ENCODE measurements at places on chromosomes 3 and 15.
A peak's percentile ranks its signal among the peaks of the same experiment; 100 is the strongest.

DNA sequence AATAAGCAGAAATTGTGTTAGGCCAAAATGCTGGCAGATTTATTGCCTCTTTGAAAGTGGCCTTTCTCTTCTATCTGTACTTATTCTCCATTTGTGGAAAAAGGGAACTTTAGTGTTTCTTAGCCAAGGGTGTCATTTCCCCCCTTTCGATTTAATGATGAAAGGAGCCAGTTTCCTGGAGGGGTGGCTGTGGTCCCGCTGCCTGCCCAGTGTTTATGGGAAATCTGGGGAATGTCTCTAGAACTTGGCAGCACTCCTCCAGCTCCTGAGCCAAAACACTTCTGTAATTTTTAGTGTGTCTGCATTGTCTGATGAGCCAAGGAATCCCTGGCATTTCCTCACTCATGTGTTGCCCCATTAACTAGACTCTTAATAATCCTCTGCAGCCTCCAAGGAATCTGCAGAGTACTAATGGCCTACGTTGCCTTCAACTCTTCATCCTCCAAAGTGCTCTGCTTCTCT lies 448.8 kb downstream of the GRM7 start:
- DNase-seq: no peak

DNA sequence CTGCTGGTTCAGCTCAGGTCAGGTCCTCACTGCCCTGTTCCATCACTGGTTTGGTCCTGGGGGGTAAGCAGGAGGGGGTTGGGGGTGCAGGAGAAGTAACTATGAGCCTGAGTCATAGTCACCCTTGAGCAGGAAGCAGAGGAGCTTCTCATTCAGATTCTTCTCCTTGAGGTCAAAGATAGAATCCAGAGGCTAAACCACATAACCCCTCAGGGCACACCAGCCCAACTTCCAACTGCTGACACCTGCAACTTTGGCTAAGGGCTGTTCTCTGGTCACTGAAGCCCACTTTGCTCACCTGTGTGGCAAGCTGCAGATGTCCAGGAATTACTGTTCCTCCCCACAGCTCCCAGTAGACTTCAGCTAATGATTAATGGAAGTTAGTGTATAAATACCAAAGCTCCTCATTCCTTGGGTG lies 48.8 kb upstream of the LRRFIP2 start:
- no peak for DNase-seq

GRCh38 chr3:123688241-123688747 lies 103.4 kb upstream of the HACD2 start:
- DNase-seq: no peak

DNA sequence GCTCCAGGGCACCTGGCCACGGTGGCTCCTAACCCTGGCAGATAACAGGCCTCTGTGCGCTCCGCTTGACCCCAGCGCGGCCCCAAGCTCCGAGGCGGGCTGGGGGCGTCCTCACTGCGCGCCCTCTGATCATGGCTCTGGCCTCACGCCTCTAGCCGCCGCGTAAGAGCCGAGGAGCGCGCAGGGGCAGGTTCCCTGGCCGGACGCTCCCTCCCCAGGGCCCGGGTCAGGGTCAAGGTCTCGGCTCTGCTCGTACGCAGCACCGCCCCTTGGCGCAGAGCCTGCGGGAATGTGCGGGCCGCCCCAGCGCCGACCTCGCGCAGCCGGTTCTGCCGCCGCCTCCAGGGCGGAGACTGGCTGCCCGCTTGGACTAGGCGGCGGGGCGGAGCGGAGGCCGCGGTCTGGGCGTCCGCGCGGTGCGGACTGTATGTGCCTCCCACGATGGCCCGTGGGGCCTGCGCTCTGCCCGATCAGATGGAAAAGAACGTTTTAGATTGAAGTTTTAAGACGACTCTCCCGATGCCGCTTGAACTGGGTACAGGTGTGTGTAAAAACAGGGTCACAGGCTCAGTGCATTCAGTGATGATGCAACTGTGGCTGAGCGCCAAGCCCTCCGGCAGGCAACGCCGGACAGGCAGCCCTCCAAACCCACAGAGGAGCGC lies 40.8 kb downstream of the CHST14 start:
- DNase-seq: no peak

- no peak for DNase-seq
Observed at GRCh38 chr15:41501191-41501917, 7.7 kb downstream of the ITPKA start.

GRCh38 chr3:29610781-29611180 lies 329.9 kb downstream of the RBMS3 start:
- no peak for DNase-seq

GRCh38 chr3:157837336-157837735 lies 268.9 kb downstream of the SHOX2 start:
- no peak for DNase-seq

GRCh38 chr3:37174532-37175126 lies at the start of gene LRRFIP2:
Gene LRRFIP2 (minus strand): TSS chr3:37174582. CDS start chr3:37148983, 25,599 bp downstream.
- no peak for DNase-seq

DNA sequence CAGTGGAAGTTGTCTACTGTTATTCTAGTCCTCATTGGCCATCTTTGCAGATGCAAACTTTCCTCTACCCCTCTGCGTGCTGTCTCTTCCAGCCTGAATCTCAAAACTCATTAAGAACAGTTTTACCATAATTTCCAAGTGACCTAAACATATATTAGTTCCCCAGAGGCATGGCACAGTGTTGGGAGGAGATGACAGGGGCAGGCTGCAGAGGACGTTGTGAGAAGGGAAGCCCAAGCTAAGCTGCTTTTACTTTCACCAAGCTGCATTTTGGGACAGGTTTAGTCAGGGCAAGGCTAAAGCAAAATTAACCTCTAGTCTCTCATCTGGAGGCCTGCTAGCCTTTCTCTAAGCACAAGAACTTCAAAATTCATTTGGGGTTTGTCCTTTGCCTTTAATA lies 318.6 kb upstream of the SATB1 start:
- DNase-seq: no peak

- no peak for DNase-seq
Observed at GRCh38 chr15:71374607-71375352, 259.5 kb downstream of the THSD4 start.

DNA sequence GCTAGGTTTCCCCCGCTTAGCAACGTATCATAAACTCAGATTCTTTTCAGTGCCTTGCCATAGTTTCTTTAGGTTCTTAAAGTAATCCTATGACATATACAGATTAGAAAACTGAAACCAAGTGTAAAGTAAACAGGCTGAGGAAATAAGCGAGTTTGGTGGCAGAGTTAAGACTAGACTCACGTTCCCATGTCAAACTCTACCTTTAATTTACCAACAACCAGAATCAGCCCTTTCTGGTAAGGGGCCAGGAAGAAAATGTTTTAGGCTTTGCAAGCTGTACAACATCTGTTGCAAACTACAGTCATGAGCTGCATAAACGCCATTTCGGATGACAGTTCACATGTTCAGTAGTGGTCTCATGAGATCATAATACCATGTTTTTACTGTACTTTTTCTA lies 128.0 kb upstream of the PRICKLE2 start:
- DNase-seq: no peak

DNA sequence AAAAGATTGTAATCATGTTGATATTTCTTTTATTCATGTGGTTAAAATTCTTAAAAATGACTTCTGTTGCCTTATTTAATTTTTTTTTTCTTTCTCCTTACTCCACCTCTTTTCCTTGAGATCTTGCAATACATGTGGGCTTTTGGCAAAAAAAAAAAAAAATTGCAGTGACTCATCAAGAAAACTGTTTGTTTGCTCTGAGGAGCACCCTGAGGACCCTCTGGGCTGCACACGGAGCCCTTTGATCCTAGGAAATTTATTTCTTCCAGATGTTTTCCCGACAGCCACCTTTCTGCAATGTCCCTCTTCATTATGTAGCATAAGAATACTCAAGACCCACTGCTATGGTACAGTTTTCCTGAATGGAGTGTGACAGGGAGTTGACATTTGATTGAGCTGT lies 371.7 kb downstream of the ZBTB20 start:
- DNase-seq: no peak

GRCh38 chr3:189593581-189593980 lies 37.6 kb upstream of the TP63 start:
- DNase-seq: no peak

DNA sequence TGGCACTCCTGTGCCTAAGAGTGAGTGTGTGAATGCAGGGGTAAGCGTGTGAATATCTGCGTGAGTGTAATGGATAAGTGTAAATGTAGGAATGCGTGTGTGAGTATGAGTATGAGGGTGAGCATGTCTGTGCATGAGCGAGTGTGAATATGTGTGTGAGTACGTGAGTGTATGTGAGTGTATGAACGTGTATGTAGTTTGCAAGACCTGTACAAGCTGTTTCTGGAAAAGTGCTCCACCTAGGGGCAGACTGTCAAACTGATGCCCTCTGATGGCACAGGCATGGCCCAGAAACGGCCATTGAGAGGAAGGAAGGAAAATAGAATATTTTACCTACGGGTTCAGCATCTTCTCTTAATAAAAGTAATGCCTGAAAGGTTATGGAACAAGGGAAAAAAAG lies 24.4 kb upstream of the FRMD4B start:
- peak; percentile 26 for DNase-seq

DNA sequence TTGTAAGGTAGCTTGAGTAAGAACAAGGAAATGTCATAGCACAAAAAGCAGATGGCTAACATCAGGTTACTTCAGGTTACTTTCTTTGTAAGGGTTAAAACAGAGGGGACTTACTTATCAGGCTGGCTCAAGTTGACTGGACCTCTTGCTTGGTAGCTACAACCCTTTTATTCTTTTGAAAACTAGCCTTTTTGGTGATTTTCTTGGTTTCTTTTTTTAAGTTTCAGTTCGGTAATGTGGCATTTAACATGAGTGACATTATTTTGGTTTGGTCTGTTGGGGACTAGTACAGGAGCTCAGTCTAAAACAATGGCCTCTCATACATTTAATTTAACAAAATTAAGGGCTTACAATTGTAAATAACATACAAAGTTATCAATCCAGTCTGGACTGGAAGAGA lies 621.4 kb downstream of the OTOL1 start:
- DNase-seq: no peak

DNA sequence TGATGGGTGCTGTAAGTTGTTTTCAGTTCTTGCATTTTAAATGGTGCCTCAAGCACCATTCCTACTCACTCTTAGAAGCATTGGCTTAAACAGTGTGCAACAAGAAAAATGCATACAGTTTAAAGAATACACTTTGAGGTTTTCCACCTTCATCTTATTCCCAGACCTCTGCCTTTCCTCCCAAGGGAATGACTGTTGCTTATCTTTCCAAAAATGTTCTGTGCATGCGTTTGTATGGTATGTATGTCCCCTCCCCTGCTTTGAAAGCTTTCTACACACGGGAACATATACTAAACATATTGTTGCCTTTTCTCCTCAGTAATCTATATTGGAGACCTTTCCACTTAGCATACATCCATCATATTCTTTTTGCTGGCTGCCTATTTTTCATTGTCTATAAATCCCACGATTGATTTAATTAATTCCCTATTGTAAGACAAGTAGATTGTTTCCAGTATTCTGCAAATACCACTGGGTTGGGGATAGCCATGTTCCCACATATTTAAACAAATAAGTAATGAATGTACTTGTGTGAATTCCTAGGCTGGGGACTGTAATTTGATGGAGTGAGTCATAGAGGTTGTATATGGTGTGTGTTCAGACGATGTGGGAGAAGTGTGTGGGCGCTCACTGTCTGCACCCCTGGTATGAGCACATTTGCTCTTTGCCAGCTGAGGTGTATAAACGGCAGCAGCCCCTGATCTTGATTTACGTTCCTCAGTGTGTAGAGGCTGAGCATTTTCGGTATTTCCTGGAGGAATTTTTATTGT lies 5.8 kb downstream of the TRAK1 start:
- no peak for DNase-seq

DNA sequence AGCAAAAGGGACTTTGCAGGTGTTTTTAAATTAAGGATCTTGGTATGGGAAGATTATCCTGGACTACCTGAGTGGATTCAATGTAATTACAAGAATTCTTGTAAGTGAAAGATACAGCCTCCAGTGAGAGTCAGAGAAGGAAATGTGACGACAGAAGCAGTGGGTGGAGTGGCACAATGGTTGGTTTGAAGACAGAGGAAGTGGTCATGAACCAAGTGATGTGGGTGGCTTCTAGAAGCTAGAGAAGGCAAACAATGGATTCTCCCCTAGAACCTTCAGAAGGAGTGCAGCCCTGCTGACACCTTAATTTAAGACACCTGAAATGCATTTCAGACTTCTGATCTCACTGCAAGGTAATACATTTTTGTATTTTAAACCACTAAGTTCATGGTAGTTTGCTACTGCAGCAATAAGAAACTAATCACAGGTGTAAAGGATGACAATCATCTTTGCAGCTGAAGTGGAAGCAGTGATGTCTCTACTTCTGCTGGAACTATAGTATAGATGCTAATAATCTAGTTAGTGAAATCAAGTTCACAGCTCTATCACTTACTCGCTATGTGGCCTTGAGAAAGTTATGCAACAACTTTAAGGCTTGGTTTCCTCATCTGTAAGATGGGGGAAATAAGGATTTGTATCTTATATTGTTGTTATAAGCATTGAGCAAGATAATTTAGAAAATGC lies 403.4 kb upstream of the SUCLG2 start:
- DNase-seq: peak; percentile 7

DNA sequence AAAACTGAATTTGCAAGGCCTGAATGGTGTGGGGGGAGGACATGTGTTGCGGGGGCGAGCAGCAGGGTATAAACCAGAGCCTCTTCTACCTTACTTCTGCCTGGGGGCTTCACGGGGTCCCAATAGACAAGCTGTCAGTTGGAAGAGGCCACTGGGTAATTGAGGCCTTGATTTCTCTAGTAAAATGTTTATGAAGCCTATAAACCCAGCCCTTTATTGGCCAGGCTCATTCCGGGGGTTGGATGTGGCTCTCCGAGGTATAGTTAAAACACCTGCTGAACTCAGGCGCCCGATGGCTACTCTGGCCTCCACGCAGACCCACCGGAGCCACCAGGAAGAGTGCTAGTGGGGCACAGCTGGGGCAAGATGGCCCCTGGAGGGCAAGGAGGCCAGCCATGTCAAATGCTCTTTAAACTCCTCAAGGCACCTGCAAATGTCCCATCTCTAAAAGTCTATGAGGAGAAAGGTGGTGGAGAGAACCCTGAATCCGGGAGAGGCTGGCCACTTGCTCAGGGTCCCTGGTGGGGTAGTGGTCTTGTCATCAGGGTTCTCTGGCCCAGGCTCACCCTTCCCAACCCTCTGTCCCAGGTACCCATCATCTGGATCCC lies 34.3 kb downstream of the IGDCC3 start:
- DNase-seq: no peak

- DNase-seq: no peak
Observed at GRCh38 chr15:88799341-88799740, 3.9 kb upstream of the ACAN start.

DNA sequence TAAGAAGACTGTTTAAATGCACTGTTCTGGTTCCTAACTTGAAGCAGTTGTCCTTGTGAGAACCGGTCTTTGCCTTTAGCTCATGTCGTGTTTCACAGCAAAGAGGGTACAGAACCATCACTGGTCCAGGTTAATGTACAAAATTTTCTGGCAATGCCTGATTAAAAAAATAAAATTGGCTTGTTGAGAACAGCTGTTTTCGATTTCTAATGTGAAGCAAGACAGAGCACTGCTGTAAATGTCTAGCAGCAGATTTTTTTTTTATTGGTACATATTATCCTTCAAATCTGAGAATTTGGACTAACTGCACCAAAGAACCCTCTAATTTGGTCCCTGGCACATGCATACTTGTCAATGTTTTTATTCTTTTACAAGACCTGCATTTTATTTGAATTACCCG lies 103.3 kb downstream of the STT3B start:
- no peak for DNase-seq

GRCh38 chr3:47578691-47579632 lies at the start of gene CSPG5:
Gene CSPG5 (minus strand): TSS chr3:47578865. CDS start chr3:47578693, 172 bp downstream.
- no peak for DNase-seq

All from stimulated activated CD8-positive, alpha-beta memory T cell treated with anti-CD3 and anti-CD28 coated beads, Interleukin-7, amount 100 ng/mL, for 1 hour (primary cell).